ENCODE measurements at places on chromosomes 3 and 15.

GRCh38 chr15:70171256-70171886 is 73.7 kb upstream of the TLE3 start:
- no peak for DNase-seq

GRCh38 chr3:170277833-170278580 is 55.8 kb downstream of the PRKCI start:
- DNase-seq = no peak

GRCh38 chr15:48802867-48803266 is 8.0 kb downstream of the CEP152 start:
- peak; percentile 95 for DNase-seq

DNA sequence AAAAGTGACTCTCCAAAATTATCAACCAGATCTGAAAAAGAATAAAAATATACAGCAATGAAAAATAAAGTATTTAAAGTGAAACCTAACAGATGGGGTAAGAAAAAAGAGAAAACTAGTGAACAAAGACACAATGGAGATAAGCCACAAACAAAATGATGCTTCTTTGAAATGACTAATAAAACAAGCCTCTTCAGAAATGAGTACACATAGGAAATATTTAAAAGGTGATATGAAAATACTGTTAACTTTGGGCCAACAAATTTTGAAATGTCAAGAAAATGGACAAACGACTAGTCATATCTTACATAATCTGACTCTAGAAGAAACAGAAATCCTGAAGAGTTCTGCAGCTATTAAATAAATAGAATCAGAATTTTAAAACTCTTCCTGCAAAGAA is 164.2 kb downstream of the ERC2 start:
- DNase-seq = no peak

- no peak for DNase-seq
These were observed 105.9 kb downstream of the MOBP start for GRCh38 chr3:39573392-39573791.

All from non-pigmented ciliary epithelial cell (primary cell).